Renal cortex interstitium (tissue), 15 donors: ENCODE measurements at places on chromosomes 13 and 19.

DNA sequence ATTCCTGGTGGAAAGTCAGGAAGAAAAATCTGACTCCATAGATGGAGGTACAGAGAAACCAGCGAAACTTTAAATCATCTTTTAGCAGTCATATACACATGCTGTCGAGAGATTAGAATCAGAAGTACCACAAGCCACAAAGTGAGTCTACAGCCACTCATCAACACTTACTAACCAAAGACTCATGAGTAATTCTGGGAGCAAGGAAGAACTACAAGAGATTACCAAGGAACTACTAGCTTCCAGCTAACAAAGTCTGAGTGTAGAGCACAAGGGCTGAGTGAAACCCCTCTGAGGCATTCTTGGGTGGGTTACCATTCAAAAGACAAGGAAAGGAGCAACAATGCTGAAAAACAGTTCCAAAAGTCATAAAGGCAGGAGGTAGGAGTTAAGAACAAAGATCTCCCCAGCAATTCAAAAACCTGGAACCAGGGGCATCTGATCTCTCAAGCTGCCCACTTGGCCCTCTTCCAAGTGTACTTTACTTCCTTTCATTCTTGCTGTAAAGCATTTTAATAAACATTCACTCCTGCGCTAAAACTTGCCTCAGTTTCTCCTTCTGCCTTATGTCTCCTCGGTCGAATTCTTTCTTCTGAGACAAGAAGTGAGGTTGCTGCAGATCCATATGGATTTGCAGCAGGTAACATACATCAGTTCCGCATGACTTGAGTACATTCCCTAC, 13.0 kb downstream of the RBM26 start:
- DNase-seq: no peak

- no peak for DNase-seq
Observed at GRCh38 chr13:22428188-22428828, 752.5 kb upstream of the SGCG start.

DNA sequence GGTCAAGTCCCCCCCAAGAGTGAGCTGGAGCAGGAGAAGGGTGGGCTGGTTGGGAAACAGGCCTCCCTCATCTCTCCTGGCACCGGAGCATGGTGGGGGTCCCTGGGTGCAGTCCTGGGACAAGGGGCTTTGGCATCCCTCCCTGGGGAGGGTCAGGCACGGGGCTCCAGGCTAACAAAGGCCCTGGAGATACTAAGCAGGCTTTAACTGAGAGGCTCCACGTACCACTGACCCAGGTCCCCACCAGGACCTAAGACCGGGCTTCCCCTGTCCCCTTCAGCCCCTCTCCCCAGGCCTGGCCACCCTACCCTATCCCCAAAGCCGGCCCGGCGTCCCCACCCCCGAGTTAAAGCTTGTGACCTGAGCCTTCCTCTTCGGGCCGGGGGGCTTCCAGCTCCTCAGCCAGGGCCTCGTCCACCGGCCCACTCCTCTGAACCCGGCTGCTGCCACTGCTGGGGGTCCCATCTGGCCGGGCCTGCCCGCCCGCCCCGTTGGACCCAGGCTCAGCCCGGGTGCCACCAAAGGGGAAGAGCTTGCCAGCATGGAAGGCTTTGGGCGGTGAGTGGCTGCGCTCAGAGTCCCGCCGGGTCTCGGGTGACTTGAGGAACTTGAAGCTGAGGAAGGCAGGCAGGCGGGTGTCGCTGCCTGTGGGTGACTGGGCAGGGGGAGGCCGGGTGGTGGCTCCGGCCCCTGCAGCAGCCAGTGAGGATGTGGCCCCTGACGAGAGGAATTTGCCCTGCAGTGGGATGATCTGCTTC, 10.1 kb downstream of the ANO8 start:
- DNase-seq: no peak

DNA sequence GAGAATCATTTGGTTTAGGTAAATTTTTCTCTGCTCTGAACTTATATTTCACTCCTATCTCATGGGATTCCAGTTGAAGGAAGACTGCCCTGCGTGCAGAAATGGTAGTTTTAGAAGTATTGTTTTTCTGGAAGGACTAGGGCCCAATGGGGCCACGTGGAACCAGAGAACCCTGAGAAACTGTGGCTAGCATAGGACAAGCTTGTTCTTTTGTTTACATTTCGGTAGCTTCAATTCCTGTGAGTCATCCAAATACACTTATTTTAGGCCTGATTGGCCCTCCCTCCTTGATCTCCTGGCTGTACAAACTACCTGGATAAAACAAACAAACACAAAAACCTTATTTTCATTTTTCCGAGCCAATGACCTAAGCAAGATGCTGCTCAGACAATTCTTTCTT, 124.0 kb downstream of the ITGBL1 start:
- DNase-seq: no peak

GRCh38 chr13:21688056-21688455, 17.2 kb downstream of the FGF9 start:
- no peak for DNase-seq

DNA sequence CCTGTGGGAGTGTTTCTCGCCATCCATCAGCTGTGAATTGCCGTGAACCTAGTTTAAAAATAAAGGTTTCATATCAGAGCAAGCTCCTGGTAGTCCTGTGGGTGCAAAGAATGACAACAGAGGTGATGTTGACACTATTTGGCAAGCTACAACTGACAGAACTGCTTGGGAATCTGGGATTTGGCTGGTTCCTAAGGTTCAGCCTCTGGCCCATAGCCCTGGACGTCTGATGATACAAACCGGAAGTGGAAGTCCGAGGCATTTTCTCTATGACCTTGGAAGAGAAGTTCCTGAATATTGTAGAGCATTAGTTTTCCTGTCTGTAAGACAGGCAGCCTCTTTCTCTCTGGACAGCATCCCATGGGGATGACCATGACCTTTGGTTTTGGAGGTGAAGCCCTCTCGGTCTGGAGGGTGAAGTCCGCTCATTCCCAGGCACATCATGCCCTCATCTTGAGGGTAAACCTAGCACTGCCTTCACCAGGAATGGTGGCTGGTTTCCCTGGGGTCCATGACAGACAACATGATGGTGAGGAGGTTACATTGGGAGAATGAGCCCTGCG, 29.1 kb downstream of the GATAD2A start:
- no peak for DNase-seq

DNA sequence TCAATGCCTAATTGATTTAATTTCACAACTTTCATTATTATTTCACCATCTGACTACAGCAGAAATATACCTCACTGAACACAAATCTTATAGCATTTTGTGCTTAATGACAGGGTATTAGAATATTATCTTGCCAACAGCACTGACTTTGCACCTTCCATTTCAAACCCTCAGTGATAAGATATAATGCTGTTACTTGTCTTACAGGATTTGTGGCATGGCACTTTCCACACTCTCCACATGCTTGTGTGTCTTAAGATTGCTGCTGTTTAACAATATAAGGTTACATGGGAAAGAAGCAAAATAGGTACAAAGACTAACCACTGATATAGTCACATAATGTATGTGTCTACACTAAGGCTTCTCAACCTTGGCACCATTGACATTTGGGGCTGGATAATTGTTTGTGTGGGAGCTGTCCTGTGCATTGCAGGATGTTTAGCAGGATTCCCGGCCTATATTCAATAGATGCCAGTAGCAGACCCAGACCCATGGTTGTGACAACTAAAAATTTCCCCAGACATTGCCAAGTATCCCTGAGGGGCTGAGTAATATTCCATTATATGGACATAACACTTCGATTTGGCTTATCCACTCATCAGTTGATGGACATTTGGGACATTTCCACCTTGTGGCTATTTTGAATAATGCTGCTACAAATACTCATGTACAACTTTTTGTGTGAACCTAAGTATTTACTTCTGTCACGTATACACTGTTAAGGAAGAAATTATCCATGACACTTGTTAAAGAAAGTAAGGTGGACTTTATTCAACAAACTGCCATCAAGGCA, 5.7 kb upstream of the DIAPH3 start:
- DNase-seq: no peak

DNA sequence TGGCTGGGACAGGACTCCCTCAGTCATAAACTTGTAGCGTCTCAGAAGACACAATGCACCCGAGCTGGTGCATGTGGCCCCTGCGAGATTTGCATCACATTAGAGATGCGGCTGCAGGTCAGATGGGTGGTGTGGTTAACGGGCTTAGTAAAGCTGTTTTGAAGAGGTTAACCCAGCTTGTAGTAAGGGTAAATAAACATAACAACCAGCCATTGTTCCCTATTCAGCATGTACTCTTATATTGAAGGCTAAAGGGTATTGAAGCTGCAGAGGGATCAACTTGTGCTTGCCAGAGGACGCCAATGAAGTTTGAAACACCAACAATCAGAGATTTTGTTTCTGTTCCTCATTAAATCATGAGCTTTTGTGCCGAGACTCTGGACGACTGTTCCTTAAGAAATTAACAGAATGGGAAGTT, 79.4 kb downstream of the ZIC5 start:
- no peak for DNase-seq

DNA sequence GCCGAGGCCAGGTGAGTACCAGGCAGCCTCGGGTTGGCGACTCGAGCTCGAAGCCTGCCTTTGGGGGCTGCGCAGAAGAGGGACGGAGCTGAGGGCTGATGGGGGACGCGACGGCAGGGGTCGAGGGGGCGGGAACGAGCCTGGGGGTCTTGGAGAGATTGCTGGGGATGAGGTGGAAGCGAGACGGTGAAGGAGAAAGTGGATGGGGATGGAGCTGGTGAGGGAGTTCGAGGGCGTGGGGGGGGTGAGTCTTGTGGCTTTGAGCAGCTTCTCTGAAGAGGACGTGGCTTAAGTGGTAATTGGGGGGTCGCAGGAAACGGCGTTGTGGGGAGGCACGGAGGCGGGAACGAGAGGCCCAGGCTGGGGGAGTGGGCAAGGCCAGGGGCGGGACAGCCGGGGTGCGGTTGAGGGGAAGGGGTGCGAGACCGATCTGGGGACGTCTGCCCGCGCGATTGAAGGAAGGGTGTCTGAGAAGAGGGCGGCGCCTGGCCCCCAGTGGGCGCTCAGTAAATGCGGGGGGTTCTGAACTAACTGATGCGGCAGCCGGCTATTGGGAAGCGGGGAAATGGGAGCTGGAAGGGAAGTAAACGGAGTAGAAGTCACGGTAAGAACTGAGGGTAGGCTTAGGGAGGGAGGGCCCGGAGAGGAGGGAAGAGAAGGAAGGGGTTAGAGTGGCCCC, 426 bp downstream of the MYO9B start:
- no peak for DNase-seq

DNA sequence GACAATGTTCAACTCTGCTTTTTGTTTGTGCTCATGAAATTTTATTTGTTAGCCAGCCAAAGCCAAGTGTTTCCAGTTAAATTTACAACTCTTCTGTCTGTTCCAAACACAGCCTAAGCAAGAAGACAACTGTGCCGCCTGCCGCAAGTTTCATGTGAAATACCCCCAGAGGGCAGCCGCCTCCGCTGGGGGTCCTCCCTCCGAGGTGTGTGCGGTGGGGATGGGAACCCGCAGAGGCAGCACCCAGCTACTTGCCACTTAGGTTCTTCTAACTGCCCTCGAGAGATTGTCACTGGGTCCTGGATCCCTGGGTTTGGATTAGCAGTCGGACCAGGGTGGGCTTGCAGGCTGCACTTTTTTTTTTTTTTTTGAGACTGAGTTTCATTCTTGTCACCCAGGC, 28.5 kb downstream of the ATP11A start:
- no peak for DNase-seq

DNA sequence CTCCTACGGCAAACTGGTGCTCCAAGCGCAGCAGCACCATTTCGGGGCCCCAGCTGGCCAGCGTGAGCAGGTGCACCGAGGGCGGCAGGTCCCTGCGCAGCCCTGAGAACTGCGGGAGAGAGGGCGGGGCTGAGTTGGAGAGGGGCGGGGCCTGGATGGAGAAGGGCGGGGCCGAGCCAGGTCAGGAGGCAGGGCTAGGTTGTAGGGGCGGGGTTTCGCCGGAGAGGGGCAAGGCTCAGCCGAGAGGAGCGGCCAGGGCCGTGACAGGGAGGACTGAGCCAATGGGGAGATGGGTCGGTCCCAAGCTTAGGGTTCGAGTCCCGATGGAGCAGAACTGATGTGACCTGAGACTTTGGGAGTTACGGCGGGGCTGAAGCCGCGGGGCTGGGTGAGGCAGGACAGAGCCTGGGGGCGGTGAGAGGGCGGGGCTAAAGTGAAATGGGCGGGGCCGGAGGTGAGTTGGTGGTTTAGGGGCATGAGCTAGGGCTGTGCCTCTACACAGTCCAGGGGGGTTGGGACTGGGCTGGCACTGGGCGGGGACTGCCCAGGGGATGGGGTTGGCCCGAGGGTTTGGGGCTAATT, 19.0 kb downstream of the MAN2B1 start:
- no peak for DNase-seq

DNA sequence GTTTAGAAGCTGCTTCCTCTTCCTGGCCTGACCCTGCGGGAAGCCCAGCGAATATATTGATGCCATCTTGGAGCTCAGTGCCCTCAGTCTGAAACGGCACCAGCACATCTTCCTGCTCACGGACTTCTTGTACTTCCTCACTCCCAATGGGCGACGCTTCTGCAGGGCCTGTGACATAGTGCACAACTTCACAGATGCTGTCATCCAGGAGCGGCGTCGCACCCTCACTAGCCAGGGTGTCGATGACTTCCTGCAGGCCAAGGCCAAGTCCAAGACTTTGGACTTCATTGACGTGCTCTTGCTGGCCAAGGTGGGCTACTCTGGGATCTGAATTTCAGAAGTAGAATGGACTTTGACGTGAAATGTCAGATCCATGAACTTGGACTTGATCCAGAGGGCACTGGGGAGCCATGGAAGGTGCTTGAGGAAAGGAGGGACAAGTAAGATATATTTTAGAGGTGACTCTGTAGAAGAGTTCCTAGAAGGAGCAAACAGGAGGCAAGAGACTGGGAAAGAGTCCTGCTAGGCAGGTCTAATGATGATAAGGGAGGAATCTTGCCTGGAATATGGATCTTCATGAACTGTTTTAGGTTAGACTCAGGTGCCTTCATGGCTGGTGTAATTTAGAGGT, 38.4 kb upstream of the CYP4F8 start:
- DNase-seq: no peak

- DNase-seq: no peak
Observed at GRCh38 chr13:77184455-77184854, 142.4 kb downstream of the MYCBP2 start.

DNA sequence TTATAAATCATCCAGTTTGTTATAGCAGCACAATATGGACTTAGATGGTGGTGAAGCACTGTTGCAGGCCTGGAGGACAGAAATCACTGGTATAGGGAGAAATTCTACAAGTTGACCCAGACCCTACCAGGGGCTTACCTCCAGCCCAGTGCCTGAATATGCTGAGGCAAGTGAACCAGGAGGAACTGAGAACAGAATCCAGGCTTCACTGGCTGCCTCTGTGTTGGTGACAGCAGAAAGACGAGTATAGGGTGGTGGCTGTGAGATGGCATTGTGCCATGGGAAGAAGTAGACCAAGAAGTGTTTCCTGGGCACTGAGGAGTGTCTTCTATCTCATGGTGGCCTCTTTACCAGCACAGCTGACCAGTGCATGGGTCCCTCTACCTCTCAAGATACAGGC, 15.9 kb upstream of the EID2 start:
- DNase-seq: no peak

- DNase-seq: no peak
Observed at GRCh38 chr19:15213715-15214381, 13.1 kb upstream of the NOTCH3 start.
